Myocyte (in vitro differentiated cells): ENCODE measurements at places on chromosomes 16 and 17. TPM values are rescaled to one million over a fixed set of nuclear protein-coding genes. Genes with fewer than 3 reads are reported as not detected.

CACNG3 gene
- not detected in 2 replicates for total RNA-seq

ARL5C gene
- not detected in 2 replicates for total RNA-seq

HAS3 gene
- total RNA-seq = 0.08 TPM in 1 of 2 replicates, not detected in the other

FBXW10B gene
- 0.31 and 1.3 TPM in 2 replicates for total RNA-seq

GALR2 gene
- total RNA-seq = not detected in 2 replicates
